ENCODE measurements at places on chromosomes 7 and 10.

DNA sequence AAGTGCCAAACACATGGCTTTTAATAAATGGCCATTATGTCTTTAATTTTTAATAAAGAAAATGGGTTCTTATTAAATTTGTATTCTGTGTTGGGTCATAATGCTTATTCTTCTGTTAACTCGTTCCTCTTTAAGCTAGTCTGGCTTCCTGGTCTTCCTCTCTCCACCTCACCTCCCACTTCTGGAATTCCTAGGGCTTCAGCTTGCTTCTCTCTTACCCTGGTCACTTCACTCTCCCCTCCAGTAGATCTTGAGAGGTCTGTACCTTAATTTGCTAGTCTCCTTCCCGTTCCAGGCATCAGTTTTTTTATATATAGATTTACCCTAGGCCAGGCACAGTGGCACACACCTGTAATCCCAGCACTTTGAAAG, 111.2 kb downstream of the RALA start:
- DNase-seq: no peak

- no peak for DNase-seq
Measured at GRCh38 chr7:143300959-143301935, 13.1 kb downstream of the CASP2 start.

GRCh38 chr7:36474283-36475010, 84.8 kb downstream of the ANLN start:
- DNase-seq: no peak

DNA sequence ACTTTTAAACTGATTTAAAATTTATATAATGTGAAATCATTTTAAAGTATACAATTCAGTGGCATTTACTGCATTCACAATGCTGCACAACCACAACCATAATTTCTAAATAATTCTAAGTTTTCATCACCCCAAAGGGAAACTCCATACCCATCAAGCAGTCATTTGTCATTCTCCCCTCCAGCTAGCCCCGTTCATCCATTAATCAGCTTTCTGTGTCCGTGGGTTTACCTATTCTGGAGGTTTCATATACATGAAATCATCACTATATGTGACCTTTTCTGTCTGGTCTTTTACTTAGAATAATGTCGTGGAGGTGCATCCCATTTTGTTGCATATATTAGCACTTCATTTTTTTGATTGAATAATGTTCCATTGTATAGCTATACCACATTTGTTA, 214.1 kb downstream of the ADK start:
- DNase-seq: no peak

GRCh38 chr10:115566867-115567266, 473.7 kb downstream of the ATRNL1 start:
- no peak for DNase-seq

DNA sequence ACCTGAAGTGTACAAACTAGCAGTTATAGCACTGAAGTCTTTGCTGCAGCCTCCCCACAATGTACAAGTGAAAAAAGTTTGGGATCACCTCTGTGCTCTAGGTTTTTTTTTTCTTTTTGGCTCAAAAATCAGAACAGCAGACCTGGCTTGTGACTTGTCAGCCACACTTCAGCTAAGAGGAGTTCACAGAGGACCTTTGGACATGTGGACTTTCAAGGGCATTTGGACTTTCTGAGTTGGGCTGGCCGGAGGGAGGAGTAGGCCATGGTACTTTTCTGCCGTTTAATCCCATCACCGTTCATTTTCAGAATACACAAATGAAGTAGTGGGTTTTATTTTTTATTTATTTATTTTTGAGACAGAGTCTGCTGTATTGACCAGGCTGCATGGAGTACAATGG, 21.9 kb upstream of the ACSL5 start:
- DNase-seq: no peak

Data from Caco-2 (cell line).